ENCODE measurements at places on chromosomes 3 and 15.

DNA sequence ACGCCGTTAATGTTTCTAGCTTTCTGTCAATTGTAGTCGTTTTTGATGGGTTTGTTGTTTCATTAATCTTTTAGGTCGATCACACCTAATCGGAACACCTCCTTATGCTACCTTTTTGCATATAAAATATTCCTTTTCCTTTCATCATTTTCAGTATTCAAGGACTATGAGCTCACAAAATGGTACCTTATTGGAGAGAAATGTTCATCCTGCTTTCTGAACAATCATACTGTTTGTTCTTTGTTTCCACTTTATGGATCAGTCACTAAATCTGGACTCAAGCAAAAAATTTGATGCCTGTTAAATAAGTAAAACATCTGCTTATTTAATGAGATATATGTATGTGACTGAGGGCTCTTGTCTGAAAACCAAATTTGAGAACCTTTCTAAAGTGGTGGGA is 1.1 kb downstream of the KIF15 start:
- DNase-seq: no peak

- DNase-seq: no peak
Observed at GRCh38 chr3:195033531-195034091, 237.3 kb downstream of the XXYLT1 start.

DNA sequence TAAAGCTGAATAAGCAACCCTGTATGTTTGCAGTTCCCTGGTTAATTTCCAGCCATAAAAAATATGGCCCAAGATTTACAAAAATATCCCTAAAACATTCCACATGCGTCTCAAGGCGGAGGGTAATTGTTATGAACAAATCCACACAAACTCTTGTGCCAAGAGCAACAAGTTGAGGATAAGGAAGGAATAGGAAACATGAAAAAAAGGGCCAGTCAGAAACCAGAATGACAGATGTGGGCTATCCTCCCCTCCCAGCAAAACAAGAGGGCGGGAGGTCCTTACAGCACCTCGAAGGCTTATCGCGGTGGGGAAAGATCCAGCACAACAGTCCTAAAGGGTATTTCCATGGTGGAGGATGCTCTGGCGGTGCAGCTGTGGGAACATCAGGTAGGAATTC is 155.6 kb upstream of the HES1 start:
- no peak for DNase-seq

DNA sequence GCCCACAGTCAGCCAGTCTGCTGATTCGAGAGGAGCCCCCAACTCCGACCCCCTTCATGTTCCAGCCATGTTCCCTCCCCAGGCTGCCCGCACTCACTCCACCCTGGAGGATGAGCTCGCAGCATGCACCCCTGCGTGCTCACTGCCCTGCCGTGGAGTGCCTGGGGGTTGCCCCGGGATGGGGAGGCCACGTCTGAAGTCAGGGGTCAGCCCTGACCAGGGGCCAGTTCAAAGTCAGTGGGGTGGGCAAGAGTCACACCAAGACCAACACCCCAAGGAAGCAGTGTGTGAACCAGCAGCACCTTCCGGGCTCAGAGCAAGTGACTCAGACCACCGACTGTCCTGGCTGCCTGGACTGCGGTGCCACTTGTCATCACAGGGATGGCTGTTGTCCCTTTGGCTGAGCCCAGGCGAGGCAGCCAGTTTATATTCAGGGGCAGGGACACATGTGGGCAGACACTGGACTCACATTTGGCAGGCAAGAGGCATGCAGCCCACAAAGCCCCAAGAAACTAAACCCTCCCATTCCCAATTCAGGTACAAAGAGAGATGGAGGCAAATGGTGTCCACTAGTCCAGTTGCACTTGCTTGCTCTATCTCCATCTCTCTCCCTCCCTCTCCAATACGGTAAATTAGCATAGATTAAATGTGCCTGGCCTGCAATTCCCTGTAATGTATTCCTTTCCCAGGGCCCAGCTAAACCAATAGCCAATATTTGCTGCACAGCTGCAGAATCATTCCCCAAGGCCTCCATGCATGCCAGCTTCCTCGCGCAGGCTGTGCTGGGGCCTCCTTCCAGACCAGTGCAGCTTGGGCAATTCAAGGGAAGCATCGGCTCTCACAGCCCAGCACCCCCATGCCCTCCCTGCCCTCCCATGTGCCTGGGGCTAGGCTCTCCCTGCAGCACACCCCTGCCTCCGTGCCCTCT is 135.7 kb upstream of the IQSEC1 start:
- no peak for DNase-seq

DNA sequence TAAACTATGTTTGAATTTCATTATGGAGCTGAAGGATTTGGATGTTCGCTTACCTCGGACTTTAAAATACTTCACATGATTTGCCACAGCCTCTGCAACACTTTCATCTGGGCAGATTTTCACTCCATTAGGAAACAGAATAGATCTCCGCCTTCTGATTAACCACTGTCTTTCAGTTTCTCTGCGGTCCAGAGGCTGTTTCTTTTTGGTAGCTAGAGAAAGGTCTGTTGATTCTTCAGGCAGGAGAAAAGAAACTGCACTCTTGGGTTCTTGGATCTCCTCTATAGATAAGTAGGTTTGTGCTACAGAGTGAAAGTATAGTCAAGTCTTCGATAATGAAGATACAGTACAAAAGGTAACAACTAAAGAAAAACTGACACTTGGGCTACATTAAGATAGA is 844 bp downstream of the IMPG2 start:
- no peak for DNase-seq

DNA sequence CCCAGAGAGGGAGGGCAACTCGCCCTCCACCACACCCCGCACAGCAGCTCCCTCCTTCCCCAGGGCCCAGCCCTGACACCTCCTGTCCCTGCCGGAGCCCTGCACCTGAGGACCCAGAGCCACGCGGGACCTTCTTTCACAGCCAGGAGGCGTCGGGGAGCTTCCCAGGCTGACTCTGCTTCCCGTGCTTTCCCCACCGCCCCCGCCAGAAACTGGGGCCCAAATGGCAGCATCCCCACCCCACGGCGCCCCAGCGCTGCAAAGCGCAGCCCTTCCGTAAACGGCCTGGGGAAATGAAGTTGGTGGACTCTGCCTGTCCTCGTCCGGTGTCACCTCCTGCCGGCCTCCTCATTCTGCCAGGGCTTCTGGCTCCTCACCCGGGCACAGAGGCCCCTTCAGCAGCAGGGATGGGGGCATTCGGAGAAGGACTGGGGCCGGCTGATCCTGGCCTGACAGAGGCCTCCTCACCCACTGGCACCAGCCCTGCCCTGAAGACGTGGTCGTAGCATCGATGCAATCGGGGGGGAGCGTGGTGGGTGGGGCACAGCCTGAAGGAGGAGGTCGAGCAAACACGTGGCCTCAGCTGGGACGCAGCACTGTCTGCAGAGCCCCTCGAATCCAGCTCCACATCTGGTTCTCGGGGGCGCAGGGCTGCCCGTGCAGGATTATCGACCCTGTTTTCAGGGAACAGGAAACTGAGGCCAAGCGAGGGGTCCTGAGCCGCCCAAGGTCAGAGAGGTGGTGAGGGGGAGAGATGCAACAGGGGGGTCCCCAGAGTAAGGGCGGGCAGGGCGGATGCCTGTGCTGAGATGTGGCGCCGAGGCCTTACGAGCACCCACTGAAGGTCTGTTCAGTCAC is 235.4 kb downstream of the XXYLT1 start:
- no peak for DNase-seq

DNA sequence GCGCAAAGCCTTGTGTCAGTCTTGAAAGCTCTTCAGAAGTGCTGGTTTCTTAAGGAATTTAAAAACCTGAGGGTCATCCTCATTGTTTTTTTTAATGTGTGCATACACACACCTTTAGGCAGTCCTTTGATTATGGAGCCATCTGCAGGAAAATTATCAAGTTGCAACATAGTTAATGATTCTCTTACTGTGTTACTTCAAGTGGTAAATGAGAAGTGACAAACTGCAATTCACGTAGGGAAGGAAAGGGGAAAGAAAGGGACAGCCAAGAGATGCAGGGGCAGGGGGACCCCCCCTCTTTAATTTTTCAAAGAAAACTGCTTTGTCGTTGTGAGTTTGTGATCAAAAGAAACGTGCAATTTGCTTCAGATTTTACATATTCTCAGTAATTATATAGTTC is 162.4 kb upstream of the CGNL1 start:
- DNase-seq: no peak

DNA sequence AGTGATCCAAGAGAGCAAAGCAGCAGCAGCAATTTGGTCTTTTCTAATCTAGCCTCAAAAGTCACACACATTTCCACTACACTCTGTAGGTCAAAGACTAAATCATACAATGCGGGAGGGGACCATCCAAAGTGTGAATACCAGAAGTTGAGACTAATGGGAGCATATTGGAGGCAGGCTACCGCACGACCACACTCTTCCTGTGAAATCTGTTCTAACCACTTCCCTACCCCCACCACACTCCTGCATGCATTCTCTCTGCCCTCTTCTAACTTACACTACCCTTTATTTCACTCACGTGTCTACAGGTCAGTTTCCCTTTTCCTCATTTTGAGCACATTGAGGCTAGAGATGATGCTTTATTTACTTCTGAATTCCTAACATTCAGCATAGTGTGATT is 23.7 kb upstream of the PRTG start:
- no peak for DNase-seq

- DNase-seq: no peak
Observed at GRCh38 chr15:89072277-89072869, 15.9 kb upstream of the ABHD2 start.
